GM10248 (cell line): ENCODE measurements at places on chromosomes 7 and 10.

GRCh38 chr7:110283056-110283455 lies 807.9 kb upstream of the LRRN3 start:
- DNase-seq, result no peak

GRCh38 chr7:121271916-121272315 lies 56.9 kb upstream of the WNT16 start:
- DNase-seq, result no peak

DNA sequence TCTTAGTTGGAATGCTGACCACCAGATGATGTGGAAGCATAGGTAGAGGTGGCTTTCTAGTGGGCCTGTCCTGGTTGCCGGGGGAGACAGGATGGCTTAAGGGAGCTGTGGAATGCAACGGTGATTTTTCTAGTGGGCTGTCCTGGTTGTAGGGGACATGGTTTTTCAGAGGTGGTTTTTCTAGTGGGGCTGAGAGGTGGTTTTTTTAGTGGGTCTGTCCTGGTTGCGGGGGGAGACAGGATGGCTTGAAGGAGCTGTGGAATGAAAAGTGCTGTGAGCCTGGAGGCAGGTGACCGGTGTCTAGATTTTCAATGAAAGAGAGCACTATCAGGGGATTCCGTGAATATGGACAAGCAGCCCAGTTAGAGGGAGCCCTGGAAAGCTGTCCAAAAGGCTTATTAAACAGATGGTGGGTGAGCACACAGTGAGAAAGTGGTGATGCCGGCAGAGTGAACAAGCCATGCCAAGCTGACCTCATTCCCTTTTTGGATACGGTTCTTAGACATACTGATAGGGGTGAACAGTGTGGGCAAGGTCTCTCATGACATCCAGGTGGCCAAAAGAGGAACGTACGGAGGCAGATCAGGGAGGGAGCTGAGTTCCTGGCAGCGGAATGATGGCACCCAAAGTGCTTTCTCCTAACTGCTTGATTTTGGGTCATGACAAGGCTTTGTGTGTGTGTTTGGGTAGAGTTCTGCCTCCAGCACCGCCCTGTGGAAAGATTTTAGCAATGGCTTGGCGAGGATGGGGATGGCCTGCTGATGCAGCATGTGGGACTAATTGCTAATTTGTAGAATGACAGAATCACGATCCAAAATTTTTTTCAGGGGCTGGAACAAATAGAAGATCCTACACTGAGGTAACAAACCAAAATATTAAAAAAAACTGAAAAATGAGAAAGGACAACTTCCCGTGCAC lies 126.6 kb downstream of the TMEM178B start:
- DNase-seq, result no peak

DNA sequence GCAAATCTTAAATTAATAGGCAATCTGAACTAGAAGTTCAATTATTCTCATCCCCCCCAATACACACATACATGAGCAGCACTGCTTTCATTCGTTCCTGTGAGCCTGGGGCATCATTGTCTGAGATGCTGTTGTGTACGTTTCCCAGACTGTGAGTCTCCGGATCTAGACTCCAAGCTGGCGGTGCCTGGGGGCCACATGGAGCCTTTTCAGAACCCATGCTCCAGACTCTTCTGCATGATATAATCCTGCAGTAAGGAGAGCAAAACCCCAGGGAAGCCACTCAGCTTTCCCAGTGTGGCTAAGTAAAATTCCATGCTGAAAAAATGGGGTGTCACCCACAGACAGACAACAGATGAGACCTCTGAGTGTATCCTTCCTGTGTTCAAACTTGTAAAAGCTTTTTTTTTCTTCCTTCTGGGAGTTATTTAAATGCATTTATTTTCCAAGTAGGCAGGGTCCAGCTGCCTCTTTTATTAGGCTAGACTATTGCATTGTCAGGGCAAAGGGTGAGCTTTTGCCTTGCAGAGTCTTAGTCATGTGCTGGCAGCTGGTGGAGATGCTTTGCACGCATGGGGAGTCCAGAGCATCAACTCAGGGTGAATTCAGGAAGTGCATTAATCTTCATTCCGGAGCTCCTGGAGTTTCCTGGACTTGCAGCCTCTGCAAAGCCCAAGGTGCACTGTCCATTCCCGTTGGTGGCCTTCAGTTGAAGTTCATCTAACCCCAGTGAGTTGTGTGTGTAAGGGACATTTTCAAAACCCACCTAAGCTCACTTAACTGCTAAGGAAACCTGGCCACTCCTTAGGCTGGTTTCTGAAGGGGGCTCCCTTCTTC lies 185.7 kb upstream of the ADO start:
- DNase-seq, result peak; percentile 38

DNA sequence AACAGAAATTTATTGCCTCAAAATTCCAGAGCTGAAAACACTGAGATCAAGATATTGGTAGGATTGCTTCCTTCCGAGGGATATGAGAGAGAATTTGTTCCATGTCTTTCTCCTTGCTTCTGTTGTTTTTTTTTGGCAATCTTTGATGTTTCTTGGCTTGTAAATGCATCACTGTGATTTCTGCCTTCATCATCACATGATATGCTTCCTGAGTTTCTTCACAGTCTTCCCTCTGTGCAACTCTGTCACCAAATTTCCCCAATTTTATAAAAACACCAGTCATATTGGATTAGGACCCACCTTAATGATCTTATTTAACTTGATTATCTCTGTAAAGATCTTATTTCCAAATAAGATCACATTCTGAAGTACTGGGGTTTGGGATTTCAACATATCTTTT lies 14.7 kb downstream of the TMEM236 start:
- no peak for DNase-seq

GRCh38 chr10:52191049-52191448 lies 123.0 kb upstream of the DKK1 start:
- DNase-seq, result no peak

GRCh38 chr10:119030421-119031250 lies 1.1 kb downstream of the NANOS1 start:
- DNase-seq, result peak; percentile 77

DNA sequence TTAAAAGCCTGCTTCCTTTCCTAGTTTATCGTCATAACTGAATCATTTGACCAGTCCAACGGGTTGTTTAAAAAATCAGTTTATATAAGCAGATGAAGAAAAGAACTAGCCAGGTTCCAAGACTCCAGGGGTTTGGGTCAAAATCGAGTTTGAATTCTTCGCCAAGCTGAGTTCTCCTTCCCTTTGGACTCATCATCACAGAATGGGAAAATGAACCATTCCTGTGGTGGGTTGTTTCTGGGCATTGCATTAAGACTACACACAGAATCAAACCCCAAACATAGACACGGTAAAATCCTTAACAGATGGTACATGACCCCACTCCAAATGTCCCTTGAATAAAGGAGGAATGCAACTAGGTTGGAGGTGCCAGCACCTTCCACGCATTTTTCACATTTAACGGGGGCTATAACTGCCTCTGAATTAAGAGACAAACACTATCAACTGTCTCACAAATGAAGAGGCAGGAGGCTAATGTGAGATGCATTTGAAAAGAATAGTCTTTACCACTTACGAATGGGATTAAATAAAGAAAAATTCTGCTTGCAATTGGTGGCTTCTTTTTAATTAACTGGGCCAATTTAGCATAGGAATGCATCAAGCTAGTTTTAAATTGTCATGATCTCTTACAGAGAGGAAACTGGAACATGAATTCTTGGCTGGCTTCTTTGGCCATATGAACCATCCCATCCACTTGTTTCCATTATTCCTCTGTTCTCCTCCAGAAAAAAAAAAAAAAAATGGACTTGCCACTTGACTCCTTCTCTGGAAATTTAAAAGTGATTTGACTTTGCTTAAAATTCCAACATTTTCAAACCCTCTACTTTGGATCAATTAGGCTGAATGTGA lies 61.1 kb downstream of the CHST15 start:
- DNase-seq, result no peak

DNA sequence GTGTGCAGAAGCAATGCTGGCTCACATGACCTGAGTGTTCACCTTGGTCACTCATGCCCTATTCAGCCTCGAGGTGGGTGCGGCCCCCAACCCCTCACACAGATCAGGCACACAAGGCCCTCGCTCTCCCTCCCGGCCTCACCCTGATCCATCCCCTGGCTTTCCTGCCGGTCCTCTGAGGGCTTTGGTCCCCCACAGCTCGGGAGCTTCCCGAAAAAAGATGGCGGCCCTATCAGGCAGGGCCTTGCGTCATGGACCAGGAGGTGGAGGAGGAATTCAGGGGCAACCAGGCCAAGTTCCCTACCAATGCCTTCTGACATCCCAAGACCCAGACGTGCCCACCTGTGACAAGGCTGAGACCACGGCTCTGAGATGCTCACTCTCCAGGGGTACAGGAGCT lies 43.7 kb upstream of the DNAAF5 start:
- no peak for DNase-seq

- no peak for DNase-seq
Measured at GRCh38 chr10:14240253-14241189, 90.2 kb downstream of the FRMD4A start.

DNA sequence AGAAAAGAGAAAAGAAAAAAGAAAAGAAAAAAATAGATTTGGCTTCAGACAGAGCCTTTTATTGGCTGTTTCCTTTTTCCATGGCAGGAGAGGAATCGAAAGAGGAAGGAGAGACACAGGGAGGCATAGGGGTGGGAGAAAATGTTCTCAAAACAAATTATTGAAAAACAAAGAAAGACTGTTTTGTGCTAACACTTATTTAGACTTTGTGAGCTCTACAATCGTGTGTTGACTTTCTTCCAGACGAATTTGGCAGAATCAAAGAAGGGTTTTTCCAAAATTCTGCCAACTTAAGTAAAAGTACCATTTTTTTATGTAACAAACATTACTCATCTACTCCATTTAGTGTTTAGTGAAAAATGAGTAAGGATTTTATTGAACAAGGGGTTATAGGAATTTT lies 982.2 kb downstream of the REEP3 start:
- no peak for DNase-seq

DNA sequence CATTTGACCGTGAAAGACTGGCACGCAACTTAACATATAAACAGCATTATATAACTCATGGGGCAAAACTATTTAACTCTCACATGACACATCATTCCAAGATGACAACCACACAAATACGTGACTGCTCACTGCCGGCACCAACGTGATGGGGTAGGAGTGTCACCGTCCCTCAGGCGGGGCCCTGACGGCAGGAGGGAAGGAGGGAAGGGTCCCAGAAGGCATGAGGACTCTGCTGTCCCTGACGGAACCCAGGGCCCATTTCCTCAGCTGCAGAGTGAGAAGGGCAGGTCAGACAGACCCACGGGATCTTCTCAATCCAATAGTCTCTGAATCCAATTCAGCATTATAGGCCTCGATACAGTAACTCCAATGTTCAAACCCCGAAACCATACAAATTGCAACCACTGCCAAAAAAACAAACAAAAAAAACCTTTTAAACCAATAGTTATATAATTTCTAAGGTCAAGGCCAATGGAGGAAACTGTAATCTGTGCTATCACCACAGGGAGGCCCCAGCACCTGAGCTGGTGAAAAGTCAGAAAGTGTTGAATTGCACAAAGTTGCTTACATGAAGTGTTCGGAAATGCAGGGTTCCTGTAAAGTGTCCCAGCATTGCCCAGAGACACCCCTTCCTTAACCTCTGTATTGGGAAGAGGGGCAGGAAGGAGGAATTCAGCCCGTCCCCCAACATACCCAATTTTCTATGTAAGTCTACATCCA lies 137.4 kb downstream of the TNS3 start:
- peak; percentile 46 for DNase-seq

GRCh38 chr7:23967949-23968599 lies 258.1 kb downstream of the STK31 start:
- peak; percentile 43 for DNase-seq

GRCh38 chr7:85630904-85631600 lies 444.2 kb upstream of the SEMA3D start:
- DNase-seq, result no peak

- DNase-seq, result no peak
Measured at GRCh38 chr10:47169581-47169980, 130.4 kb upstream of the GDF10 start.

GRCh38 chr7:29623973-29624372 lies 60.3 kb downstream of the PRR15 start:
- no peak for DNase-seq

DNA sequence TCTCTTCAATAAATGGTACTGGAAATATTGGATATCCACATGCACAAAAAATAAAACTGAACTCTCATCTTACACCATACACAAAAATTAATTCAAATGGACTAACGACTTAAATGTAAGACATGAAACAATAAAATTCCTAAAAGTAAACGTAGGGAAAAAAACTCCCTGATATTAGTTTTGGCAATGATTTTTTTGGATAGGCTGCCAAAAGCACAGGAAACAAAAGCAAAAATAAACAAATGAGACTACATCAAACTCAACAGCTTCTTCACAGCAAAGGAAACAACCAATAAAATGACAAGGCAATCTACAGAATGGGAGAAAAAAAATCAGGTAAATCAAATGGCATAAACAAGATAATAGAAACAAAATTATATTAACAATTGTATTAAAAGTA lies 65.7 kb downstream of the ORC5 start:
- no peak for DNase-seq

GRCh38 chr10:112375721-112376395 lies 1.9 kb downstream of the ACSL5 start:
- DNase-seq, result peak; percentile 84

- no peak for DNase-seq
Measured at GRCh38 chr7:150982351-150982750, 4.2 kb upstream of the KCNH2 start.

GRCh38 chr7:105096306-105096705 lies 82.3 kb downstream of the KMT2E start:
- DNase-seq, result no peak

GRCh38 chr10:114548662-114549061 lies 109.4 kb downstream of the ABLIM1 start:
- no peak for DNase-seq

DNA sequence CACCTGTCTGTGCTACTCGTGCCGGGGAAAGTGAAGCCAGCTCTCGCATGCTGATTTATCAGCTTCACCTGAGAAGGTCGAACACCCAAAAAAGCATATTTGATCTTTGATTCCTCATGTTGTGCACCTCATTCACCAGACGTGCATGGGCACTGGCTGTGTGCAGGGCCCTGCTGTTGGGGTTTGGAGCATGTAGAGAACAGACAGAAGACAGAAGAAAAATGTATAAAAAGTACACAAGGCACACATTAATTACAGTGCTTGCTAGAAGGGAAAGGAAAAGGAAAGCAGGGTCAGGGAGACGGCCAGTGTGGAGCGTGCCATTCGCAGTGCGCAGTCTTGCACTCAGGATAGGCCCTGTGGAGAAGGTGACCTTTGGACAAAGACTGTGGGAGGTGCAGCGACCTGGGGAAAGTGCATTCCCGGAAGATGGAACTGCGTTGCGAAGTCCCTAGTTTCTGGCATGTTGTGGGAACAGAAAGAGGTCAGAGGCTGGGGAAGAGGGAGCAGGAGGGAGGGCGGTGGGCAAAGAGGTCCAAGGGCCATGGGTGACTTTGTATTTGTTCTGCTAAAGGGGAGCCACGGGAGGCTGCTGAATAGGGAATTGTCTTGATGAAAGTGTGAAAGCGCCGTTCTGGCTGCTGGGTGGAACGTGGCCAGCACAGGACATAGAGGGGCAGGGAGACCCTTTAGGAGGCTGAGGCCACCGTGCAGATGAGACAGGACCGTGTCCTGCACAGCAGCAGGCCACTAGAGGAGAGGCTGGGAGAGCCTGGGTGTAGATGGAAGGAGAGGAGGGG lies 232.8 kb downstream of the GLRX3 start:
- no peak for DNase-seq
